ENCODE measurements at places on chromosomes 16 and 17.

DNA sequence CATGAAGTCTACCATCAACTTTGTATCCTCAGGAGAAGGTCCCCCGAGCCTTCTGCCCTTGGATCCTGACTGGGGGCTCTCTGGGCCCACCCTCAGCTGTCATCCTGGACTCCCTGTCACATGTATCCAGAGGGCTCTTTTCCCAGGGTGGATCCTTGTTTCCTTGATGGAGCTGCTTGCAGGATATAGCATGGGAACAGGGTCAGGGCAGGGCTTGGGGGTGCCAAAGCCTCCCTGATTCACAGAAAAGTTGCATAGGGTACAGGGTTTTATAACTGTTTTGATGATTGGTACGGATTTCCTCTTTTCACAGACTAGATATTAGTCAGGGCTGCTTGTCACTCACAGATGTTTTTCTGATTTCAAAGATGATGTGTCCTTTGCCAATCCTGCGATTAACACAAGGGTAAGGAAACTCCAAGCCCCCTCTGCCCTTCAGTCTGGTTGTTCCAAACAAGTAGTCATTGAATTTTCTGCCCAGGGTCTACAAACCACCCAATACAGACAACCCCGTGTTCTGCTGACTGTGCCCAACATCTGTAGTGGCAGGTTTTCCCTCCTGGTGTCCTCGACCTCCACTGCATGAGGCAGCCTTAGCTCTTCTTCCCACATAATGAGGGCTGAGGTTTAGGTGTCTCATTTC is 20.6 kb upstream of the SLC35G3 start:
- no peak for DNase-seq

DNA sequence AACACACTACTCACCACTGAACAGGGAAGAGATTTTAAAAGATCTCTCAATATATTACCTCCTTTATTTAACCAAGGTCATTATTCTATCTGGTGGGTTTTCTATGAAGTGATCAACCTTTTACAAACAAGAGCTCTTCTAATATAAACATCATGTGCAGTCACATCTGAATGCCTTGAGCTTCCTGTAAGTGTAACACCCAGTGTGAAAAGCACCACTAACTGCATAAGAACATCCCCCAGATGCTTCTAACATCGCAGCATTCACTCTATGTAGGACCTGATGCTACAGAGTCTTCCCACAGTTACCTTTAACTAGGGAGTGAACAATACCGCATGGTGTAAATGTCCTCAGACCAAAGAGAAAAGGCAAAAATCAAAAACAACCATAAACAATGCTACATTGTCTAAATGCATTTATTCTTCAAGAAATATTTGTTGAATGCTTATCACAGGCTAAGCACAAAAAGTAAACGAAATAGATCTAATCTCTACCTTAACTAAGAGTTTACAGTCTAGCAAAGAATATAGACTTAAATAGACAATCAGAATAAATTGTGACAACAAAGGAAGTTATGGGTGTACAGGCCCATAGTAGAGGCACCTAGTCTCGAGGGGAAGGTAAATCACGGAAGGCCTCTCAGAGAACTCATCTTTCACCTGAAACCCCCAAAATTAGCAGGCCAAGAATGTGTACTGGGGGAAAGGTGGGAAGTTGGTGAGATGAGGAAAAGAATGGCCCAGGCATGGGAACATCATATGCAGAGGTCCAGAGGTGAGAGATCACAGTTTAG is 16.2 kb downstream of the SKAP1 start:
- DNase-seq, result no peak

GRCh38 chr17:79337053-79337452 is 262.4 kb downstream of the ENGASE start:
- no peak for DNase-seq

DNA sequence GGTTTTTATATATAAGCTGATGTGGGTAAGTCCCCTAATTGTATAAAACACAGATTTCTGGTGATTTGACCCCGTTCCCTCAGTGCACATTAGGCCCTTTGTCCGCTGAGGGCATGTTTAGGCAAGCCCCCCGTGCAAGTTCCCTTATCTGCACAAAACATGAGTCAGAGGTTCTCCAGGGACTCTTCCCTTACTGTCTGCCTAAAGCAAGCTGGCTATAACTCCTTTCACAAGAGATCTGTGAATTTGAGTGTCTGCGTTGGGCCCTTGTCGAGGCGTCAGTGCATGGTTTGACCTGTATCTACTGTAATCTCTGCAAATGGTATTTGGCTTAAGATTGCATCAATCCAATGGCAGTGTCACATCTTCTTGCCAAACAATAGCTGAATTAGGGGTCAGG is 712.8 kb downstream of the CDH8 start:
- no peak for DNase-seq

GRCh38 chr17:2094891-2095535 is 40.1 kb downstream of the HIC1 start:
- no peak for DNase-seq

DNA sequence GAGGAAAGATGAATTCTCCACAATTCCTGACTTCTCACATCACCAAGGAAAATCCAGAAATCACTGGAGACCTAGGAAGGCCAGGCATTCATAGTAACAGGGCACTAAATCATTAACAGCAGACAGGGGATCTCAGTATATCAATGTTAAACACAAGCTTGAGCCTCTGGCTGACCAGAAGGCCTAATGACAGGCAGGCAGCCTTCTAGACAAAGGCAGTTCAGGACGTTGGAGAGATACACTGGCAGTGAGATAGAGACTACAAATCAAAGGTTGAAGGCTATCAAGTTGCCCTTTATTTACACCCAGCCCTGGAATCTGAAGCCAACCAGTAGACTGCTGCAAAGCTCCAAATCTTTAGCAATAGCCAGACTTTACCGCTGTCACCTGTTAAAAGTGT is 422.8 kb upstream of the CCL2 start:
- no peak for DNase-seq

DNA sequence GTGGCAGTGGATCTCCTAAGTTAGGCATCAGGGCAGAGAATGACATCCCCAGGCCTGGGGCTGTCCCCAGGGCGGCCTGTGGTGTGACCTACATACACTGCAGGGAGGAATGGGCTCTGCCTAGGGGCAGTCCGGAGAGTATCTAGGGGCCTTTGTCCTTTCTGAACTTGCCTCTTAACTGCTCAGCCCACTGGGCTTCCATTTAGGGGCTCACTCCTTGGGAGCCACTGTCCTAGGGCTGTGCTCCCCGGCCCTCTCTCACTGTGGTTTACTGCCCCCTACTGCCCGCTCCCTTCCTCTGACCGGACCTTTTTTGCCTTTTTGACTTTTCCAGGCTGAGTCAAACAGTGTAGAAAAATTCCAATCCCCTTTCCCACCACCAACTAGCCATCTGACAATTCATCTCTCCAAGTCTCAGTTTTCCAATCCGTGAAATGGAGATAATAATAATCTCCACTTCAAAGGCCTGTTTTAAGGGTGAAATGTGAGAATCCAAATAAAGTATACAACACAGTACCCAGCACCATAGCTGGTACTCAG is 66.8 kb downstream of the DNAH3 start:
- peak; percentile 25 for DNase-seq
